ENCODE measurements at places on chromosomes 7 and 10.

GRCh38 chr10:47406870-47407691 is 23.0 kb upstream of the ZNF488 start:
- no peak for DNase-seq

- no peak for DNase-seq
These were observed 151.7 kb upstream of the TAC1 start for GRCh38 chr7:97580205-97580604.

DNA sequence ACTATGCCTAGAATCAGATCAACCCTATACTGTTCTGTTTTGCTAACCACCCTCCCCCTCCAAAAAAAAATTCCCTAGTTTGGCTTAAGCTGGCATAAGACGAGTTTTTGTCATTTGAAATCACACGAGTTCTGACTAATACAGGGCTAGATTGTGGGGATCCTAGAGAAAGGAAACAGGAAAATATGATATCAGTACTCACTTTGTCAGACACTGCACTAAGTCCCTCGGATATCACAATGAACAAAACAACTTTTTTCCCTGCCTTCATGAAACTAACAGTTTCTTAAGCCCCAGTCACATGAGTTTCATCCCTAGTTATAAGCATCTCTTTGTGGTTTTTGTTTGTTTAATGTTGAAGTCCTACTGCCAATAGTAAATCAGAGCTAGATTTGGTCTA is 118.5 kb downstream of the ITGB8 start:
- no peak for DNase-seq

DNA sequence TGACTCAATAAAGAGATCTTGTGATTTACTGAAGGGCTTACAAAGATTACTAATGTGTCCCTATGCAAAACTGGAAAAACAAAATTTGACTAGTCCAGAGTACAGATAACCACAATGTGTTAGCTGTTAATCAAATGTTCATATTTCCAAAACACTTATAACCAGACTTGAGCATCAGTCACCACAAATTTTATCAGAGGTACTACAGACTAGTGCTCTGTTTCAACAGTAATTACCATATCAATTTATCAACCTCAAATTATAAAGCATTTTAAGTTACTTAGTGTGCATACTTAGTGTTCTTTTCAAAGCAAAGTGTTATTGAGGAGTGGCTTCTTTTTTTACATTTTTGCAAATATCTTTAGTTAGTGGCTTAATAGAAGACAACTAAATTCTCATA is 765.9 kb downstream of the GRM8 start:
- DNase-seq, result no peak

- DNase-seq, result peak; percentile 44
These were observed 126.5 kb downstream of the SH2D4B start for GRCh38 chr10:80664071-80664680.

DNA sequence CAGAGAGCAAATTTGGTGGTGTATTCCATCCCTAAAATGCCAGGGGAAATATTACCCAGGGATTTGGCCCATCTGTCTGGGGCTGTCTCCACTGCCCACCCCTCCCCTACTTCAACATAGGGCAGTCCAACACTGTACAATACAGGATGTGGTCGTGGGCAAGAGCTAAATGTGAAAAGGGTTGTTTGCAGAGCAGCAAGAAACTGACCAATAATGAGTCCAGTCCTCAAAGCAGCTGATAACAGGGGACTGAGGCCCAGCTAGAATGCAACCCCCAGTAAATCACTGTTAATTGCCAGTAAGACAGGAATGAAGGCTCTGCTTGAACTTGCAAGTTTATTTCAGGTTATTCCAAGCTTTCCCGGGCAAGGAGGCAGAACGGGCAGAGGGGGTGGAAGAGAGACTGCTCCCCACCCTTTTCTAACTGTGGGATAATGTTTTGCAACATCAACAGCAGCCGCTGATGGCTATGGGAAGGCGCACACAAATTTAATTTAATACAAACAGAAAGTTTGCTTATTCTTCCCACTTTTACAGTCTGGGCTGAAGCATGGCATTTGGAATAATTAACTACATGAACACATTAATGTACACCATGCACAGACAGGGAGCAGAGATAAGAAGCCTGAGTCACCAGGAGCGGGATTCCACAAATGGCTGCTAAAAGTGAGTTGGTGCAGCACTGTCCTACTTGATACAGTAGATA is 36.8 kb downstream of the AFAP1L2 start:
- no peak for DNase-seq

GRCh38 chr7:32564542-32564941 is 69.3 kb downstream of the AVL9 start:
- DNase-seq, result no peak

DNA sequence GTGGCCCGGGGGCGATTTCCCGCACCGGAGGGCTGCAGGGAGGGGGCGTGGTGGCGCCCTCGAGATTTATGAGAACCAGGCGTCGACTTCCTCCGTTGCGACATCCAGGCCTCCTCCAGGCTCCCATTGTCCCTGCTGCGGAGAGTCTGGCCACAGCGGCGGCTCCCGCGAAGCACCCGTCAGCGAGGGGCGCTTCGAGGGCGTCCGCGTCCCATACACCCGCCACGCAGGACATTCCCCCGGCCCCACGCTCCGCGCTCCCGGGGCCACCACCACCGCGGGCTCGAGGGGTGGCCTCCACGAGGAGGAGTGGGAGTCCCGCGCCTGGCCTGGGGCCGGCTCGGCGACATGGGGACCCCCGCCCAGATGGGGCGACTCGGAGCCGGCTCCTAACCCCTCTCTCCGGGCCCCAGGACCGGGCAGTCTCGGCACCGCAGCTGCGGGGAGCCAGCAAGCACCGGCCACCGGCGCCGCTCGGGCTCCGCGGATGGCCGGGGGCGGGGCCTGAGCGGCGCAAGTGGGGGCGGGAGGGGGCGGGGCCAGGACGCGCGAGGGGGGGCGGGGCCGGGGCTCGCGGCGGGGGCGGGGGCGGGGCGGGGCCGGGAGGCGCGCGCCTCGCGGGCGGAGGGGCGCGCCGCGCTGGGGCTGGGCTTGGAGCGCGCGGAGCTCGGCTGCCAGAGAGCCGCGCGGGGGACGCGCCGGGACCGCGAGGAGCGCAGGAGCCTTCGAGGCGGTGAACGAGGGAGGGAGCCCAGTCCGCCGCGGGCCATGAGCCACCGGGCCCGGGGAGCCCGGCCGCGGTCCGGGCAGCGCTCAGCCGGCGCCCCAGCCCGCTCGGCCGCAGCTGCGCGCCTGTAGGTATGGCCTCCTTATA is at the start of gene SH2B2:
TSS of gene SH2B2 (plus strand) at position 632 of the 874 bp plus-strand sequence. CDS start 13,683 bp downstream, outside the sequence.
- peak; percentile 43 for DNase-seq

DNA sequence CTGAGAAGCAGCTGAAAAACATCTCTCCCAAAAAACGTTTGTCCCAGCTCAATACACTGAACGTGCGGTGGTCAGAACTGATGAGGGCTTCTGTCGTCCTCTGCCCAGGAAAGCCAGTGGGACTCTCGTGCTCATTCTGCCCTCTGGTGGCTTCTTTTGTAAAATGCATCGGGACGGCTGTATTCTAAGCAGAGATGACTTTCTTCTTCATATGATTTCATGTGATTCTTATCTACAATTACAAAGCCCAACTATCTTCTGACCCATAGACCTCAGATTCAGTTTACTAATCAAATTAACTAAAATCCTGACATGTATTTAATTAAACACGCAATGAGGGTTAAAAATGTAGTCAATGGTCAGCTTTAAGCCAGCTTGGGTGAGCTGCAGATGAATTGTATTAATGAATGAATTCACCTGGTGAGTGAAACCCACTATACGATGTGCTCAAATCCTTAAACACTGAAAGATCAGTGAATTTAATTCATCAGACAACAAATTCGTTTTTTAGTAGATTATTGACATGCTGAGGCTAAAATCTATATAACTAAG is 117.6 kb upstream of the FAM204A start:
- peak; percentile 38 for DNase-seq

DNA sequence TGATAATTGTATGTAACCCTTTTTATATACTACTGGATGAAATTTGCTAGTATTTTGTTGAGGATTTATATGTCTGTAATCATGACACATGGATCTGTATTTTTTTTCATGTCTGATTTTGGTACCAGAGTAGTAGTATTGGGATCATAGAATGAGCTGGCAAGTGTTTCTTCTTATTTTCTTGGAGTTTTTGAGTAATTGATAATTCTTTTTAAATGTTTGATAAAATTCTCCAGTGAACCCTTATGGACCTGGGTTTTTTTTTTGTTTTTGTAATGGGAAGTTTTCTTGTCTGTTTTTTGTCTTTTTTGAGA is 28.4 kb downstream of the ZNF33A start:
- no peak for DNase-seq

GRCh38 chr10:89738551-89739209 is 37.3 kb downstream of the KIF20B start:
- DNase-seq, result no peak

Data from stimulated activated CD4-positive, alpha-beta T cell treated with anti-CD3 and anti-CD28 coated beads, Interleukin-12 subunit alpha, Interleukin-12 subunit beta, amount 100 ng/mL, for 4 hours (primary cell).